NCI-H1048 (cell line): ENCODE measurements at places on chromosomes 4 and X.
A peak's percentile ranks its signal among the peaks of the same experiment; 100 is the strongest.

GRCh38 chr4:53592122-53592521, 836 bp upstream of the LNX1 start:
- no peak for DNase-seq

DNA sequence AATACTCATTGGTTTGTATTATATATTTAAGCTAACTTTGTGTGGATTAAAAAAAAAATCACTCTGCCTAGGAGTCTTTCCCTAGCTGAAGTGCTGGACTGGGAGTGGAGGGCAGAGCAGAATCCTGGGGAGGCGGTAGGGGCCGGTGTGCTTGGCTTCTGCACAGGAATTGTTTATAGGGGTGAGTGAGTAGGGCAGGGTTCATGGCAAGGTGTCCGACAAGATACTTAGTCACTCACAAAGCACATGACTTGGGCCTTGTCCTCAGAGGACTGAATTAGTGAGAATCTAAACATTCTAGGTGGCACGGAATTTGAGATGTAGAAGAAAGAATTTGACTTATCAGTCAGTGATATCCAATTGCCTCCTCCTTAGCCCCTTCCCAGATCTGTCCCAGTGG, 32.2 kb downstream of the FNIP2 start:
- DNase-seq: no peak

- no peak for DNase-seq
Measured at GRCh38 chr4:70688795-70689231, 481 bp downstream of the UTP3 start.

DNA sequence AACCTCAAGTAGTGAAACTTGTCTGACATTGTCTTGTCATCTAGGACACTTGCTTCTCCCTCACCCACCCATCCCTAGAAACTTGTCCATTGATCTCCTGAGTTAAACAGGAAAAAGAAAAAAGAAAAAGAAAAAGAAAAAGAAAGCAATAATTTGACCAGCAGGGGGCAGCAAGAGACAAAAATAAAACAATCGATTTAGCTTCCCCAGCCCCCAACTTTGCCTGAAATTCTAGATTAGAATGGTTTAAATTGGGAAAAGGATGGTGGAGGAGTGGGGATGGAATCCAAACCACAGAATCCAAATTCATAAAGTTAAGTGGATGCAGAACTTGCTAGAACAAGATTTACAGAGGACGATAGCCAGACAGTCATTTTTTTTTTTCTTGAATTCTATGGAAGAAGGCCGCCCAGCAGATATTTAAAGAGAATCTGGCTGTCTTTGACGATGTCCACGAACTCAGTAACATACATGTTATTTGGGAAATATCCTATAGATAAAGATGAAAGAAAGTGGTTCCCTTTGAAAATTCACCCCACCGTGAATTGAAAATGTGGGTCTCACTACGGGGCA, 282.9 kb downstream of the USP46 start:
- peak; percentile 51 for DNase-seq

DNA sequence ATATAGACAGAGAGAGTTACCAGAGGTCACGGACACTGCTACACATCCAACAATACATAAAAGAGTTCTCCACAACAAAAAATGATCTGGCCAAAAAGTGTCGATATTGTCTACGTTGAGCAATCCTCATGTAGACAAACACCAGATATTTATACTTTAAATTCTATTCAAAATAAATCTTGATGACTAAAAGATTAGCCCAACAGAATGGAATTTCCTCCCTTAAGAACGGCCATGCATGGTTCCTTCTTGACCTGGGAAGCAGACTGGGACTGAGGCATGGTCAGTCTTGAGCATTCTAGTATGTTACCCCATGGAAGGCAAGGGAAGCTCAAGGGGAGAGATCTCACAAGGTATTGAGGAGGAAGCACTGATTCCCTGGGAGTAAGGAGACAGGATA, 43.5 kb downstream of the LHFPL1 start:
- no peak for DNase-seq

GRCh38 chrX:4825550-4825949, 1112.1 kb upstream of the PRKX start:
- DNase-seq: no peak

- no peak for DNase-seq
Measured at GRCh38 chr4:76256032-76256431, 4.5 kb downstream of the FAM47E start.

GRCh38 chr4:2812612-2813354, 19.9 kb downstream of the SH3BP2 start:
- DNase-seq: no peak

DNA sequence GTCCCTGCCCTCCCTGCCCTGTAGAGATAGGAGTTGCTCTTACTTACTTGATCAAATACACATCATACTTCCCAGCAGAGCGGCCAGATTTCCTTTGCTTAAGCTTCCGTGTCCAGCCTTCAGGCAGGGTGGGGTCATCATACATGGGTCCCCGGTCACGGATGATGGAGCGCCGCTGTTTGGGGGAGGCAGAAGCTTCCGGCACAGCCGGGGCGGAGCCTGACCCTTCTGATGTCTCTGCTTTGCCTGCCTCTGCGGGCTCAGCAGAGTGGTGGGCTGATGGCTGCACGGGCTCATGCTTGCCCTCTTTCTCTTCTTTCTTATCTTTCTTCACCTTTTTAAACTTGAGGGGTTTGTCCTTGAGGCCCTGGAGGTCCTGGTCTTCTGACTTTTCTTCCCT, 12.5 kb upstream of the IRAK1 start:
- DNase-seq: no peak

DNA sequence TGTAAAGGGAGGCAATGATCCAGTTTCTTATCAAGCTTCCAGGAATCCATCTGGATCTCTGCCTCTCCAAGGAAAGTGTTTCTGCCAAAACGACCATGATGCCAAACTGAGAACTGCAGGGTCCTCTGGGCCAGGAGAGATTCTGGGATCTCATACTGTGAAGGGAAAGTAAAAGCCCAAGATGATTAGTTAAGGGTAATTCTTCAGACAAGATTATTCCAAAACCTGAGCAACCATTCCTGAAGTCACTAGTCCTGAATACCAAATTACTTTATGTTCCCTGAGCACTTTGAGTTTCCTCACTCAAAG, 42.0 kb downstream of the SRPX2 start:
- DNase-seq: no peak

GRCh38 chr4:24249972-24250371, 334.4 kb downstream of the DHX15 start:
- no peak for DNase-seq

DNA sequence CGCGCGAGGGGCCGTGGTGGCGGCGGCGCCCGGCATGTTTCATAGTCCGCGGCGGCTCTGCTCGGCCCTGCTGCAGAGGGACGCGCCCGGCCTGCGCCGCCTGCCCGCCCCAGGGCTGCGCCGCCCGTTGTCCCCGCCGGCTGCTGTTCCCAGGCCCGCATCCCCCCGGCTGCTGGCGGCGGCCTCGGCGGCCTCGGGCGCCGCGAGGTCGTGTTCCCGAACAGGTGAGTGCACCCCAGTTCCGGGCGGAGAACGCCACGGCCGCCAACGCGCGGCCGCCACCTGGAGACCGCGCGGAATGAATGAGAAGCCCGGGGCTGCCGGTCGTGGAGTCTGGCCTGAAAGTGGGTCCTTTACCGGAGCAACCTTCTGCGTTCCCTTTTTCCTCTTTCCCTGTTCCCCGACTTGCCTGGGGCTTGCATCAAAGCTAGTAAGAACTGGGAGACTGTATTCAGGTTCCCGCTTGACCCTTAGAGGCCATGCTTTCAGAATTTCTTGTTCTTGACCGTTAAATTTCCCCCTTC, 429 bp downstream of the NOCT start:
- no peak for DNase-seq

GRCh38 chrX:23373129-23373804, 38.6 kb downstream of the PTCHD1 start:
- DNase-seq: no peak

DNA sequence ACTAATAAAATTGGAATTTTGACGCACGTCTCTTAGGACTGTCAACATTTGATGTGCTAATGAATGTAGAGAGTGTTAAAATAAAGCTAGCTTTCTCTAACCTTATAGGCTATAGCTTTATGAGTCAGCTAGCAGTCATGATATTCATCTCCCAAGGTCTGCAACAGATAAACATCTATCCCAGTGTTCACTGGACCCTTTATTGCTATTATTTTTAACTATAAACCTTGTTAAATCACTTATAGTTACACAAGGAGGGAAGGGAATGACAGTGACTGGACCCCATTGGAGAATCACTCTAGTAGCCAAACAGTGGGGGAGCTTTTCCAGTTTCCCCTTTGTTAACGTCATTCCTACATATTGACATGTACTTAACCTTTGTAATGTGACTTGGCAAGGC, 67.9 kb upstream of the SHISA3 start:
- DNase-seq: no peak

DNA sequence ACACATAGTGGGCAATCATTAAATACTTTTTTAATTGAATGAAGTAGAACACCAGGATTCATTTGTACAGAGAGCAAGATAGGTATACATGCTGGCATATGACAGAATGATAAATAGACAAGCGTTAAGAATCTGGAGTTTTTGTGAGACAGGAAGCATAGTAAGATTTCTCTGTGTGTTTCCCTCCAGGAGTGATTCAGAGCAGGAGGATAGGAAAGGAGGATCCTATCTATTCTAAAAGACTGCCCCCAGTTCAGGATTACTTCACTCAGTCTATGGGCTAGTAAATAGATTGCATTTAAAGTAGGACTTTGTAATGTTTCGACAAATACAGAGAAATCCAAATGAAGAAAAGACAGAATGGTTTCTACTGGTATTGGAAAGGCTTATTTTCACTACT, 423.7 kb downstream of the PDGFC start:
- no peak for DNase-seq

GRCh38 chr4:156018383-156018782, 64.7 kb upstream of the CTSO start:
- DNase-seq: no peak

- DNase-seq: no peak
Measured at GRCh38 chr4:182246401-182247205, 3.4 kb downstream of the TENM3 start.

DNA sequence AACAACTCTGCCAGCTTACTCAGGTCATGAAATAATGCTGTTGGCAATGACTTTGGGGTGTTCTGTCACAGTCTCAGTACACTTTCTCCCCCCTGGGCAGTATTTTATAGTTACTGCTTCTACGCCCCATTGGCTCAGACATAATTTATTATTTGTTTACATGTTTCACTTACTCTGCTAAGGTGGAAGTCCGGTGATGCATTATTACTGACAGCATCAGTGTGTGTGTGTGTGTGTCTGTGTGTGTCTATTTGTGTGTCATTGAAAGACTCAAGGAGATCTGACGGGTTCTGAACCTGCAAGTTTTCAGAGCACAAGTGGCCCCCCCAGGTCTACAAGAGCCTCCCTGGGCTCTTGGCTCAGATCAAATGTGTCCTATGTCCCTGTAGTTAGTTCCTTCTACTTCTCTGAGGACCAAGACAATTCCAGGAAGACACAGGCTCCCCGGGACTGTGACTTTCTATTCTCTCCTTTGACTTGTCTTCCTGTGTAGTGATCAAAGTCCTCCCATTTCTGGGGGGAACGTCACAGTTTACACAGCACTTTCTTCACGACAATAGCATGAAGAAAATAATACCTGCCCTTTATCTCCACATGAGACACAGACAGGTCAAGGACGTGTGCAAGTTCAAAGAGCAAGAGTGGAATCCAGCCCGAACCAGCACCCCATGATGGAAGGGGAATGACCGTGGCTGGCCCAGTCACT, 283.7 kb upstream of the GATB start:
- no peak for DNase-seq

GRCh38 chr4:169037506-169037905, 27.5 kb upstream of the CBR4 start:
- no peak for DNase-seq

DNA sequence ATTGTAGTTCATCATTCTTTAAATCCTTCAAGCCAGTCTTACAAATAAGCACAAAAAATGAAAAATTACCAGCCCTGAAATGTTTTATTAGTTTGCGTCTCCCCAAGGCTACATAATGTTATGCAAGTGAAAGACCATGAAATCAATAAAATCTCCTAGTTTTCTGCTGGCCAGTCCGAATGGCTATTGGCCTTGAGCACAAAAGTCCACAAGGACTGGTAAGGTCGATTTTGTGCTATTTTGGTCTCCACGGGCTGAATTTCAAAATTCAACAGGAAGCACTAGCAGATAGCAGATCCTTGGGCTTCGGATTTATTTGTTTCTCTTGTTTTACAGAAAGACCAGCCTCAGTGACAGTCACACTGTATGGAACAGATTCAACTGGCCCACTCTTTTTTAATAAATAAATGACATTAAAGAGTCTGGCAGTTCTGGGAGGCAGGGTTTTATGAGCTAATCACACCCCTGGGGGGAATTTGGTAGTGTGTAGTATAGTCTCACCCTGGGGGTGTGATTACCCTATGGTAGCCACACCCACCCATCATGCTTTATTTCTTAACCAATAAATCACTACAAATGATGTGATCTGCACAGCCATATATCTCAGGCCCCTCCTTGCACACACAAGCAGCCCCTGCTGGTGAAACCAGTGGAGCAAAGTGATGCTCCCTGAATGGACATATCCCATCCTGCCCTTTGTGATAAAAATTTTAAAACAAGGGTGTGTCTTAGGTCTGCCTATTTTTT, 51.1 kb upstream of the TMEM33 start:
- no peak for DNase-seq

- no peak for DNase-seq
Measured at GRCh38 chrX:122666601-122667000, 517.5 kb upstream of the GRIA3 start.

- DNase-seq: no peak
Measured at GRCh38 chr4:8453957-8454356, 13.4 kb downstream of the TRMT44 start.

- no peak for DNase-seq
Measured at GRCh38 chr4:54315561-54316538, 86.8 kb downstream of the PDGFRA start.

DNA sequence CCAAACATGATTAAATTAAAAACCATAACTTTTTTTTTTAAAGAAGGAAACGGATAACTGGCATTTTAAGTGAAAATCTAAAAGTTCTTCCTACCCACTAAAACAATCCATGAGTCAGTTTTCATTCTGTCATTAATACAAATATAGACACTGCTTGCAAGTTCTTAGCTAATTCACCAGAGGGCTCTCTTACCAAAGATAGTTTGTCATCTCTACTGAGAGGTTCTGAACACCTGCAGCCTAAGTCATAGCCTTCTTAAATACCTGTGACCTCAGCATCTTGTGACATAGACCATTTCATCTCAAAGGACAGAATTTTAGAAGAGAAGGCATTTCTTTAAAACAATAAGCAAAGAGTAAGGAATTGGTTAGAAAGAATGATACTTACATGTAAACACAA, 65.3 kb upstream of the FAM120C start:
- no peak for DNase-seq

DNA sequence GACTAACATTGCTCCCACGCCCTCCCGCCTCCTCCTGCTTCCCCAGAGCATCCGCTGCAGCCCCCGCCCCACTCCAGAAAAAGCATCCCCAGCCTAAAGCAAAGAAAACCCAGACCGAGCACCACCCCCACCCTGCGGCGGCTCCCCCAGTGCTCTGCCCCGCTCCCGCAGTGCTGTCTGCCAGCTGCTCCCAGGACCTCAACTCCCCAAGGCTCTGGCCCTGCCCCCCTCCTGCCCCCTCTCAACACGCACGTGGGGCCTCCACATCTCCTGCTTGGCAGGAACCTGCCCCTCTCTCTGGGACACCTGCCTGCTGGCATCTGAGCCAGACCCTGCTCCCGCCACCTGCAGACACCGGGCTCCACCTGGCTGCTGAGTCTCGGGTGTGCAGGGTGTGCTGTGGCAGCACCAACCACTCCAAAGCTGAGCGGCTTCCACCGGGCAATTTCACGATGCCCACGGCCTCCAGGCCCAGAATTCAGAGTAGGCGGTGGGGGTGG, 79.4 kb downstream of the FAM53A start:
- no peak for DNase-seq

- no peak for DNase-seq
Measured at GRCh38 chrX:45619290-45619689, 418.6 kb upstream of the DIPK2B start.

- DNase-seq: no peak
Measured at GRCh38 chr4:125836597-125837195, 521.9 kb downstream of the FAT4 start.
